ENCODE measurements at places on chromosomes 4 and X.

DNA sequence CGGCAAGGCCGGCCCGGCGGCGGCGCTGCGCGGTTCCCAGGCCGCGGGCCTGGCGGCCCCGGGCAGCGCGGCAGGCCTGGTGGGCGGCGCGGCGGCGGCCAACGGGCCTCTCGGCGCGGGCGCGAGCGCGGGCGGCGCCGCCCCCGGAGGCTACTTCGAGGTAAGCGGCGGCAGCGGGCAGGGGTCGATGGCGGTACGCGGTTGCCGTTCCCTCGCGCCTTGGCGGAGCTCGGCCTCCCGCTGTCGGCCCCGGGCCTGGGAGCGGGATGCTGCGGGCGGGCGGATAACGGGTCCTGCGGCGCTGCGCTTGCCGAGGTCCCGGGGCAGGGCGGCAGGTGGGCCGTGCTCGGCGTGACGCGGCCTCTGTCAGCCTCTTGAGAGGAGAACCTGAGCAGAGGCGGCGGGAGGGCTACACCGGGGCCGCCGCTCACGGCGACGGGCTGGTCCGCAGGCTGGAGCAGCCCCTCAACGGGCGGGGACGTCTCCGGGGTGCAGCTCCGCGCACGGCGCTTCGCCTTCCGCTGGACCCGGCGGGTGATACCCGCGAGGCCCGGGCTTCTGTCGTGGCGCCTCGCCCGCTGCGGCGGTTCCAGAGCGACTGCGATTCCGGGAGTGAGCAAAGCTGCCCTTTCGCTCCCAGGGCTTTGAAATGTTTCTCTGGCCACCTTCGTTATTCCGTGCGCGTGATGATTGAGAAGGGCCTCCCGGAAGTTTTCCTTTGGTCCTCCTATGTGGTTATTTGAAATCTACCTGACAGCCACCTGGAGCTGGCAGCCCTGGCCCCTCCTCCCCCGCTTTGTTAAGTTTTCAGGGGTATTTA is 774 bp downstream of the FAM193A start:
- peak; percentile 53 for DNase-seq

DNA sequence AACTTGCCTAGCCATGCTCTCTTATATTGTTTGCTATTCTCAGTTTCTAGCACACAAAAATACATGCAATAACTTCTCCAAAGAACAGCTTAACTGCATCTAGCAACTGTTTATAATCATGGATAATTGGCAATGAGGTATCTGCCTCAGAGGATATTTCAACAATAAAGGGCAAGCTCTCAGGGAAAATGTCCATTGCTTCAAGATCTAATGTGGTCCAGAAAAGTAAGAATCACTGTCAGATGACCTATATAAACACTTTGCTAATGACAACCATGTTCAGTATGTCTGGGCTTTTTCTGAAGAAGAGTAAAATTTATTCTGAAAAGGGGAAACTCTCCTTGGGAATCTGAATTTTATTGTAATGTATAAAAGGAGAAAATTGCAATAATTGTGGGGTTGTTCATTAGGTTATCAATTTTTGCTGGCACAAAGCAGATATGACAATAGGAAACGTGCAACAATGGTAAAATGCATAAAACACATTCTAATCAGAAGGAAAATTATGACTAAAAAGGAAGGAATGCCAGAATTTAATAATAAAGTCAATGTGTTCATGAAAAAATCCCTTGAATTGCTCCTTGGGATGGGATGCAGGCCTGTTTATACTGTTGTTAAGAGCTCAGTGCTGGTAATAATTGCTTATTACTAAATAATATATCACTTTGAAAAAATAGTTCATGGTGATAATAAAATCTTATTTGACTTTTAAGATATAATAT is 90.3 kb downstream of the ANTXR2 start:
- DNase-seq = no peak

DNA sequence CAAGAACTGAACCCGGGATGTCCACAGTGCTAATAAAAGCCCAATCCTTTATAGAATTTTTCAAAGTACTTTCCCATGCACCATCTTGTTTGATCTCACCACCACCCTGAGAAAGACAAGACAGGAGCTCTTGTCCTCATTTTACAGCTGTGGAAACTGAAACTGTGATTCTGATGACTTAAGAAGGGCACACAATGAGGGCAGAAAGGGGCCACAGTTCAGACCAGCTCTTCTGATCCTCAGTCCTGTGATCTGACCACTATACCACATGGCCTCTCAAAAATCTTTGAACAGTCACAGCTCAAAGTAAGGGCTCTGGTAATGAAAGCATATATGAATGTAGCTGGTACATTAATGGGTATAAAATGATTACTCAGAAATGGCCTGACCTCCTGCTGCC is 127.3 kb upstream of the CPEB2 start:
- no peak for DNase-seq

DNA sequence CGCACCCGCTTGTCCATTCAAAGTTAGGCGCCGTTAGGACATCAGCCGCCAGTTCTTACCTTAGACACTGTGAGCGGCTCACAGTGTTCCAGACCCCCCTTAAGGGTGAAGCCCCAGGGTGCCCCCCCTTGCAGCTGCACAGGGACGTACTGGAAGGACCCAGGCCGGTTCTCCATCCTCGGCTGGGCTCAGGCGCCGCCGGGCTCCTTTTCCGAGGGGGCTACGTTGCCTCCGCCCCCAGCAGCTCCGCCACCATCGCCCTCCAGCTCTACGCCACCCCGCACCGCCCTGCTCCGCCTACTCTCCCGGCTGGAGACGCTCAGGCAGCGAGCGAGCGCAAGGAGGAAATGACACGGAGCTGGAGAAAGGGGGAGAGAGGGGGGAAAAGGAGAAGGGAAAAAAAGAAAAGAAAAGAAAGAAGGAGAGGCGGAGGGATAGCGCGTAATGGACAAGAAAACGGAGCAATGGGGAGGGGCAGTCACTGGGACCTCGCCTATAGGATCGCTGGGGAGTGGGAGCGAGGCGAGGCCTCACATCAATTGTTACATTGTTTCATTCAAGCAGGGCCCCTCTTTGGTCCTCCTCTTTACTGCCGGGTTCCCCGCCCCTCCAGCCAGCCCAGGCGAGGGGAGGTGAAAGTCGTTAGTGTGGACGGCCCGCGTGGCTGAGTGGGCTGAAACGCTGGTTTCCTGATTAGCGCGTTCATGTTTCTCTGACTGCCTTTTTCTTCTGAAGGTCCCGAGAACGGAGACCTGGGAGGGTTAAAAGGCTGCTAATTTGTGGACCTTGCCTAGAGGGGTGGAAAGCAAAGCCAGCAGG is at the start of gene SHROOM4:
Gene SHROOM4, minus strand, starts transcription at position 352 of the 819 bp plus-strand sequence. Its CDS starts 176 bp downstream, at position 176.
- DNase-seq = no peak

DNA sequence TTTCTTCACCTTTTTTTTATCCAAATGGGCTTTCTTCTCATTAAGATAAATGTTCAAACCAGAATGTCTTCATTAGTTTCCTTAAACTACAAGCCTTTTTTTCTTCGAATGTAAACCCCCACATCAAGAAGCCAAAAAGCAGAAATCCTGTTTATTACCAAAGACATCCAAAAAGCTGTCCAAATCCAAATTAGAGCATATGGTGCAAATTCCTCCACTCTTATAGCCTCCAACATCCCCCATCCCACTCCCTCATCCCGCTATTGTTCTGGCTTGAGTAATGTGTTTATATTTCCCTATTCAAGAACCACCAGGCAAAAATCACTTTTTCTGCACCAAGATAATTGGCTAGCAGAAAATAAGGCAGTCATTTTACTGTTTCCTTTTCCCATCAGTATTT is 315.1 kb upstream of the ADGRL3 start:
- DNase-seq = no peak

All from stimulated activated CD8-positive, alpha-beta memory T cell treated with anti-CD3 and anti-CD28 coated beads, Interleukin-12 subunit alpha, Interleukin-12 subunit beta, amount 100 ng/mL, for 4 hours (primary cell).